ENCODE measurements at places on chromosomes 2 and 18.

GRCh38 chr2:209666296-209666695 lies 105.3 kb upstream of the UNC80 start:
- no peak for DNase-seq

GRCh38 chr2:53646788-53647187 lies 120.8 kb upstream of the CHAC2 start:
- no peak for DNase-seq

- no peak for DNase-seq
Observed at GRCh38 chr2:191318729-191319078, 73.5 kb downstream of the MYO1B start.

DNA sequence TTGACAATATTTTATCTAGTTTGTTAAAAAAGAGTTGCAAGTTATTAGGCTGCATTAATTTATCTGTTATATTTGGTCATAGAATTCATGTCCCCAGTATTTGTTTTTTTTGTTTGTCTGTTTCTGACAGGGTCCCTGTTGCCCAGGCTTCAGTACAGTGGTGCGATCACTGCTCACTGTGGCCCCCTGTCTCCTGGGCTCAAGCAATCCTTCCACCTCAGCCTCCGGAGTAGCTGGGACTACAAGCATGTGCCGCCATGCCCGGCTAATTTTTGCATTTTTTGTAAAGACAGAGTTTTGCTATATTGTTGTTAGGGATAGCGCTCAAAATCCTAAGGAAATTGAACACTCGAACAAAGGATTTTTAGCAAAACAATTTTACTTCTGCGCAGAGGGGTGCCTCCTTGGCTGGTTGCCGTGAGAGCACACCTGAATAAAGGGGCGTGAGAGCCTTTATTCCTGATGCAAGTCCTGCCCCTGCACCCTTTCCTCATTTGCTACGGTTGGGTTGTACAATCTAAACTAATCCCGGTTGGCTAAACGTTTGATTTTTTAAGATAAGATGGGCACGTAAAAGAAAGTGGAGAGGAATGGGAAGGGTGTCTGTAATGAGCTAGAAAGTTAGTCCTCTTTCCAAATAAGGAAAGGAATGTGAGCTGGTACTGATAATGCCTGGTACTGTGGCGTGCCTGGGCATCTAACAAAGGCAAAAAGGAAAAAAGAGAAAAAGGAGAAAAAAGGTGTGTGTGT lies 65.5 kb downstream of the COMMD1 start:
- no peak for DNase-seq

GRCh38 chr2:156526950-156527636 lies 90.9 kb downstream of the GPD2 start:
- no peak for DNase-seq

- no peak for DNase-seq
Observed at GRCh38 chr2:236173729-236174607, 5.8 kb upstream of the GBX2 start.

GRCh38 chr2:121905201-121905600 lies 149.8 kb downstream of the TSN start:
- DNase-seq, result no peak

DNA sequence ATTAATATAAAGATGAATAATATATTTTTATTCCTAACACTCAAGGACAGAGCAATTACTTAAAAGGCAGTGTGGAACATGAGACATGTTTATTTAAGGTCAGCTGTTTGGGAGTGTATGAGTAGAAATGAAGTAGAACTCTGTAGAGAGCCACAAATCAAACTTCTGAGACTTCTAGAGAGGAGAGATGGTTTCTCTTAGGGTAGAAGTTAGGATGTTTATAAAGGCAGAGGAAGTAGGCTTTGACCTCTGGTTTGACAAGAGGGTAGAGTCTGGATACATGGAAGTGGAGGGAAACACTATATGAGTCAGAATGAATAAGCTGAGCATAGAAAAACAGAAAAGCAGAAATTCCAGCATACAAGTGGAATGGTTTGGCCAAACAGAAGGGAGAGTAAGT lies 262.1 kb upstream of the KLHL14 start:
- DNase-seq, result no peak

DNA sequence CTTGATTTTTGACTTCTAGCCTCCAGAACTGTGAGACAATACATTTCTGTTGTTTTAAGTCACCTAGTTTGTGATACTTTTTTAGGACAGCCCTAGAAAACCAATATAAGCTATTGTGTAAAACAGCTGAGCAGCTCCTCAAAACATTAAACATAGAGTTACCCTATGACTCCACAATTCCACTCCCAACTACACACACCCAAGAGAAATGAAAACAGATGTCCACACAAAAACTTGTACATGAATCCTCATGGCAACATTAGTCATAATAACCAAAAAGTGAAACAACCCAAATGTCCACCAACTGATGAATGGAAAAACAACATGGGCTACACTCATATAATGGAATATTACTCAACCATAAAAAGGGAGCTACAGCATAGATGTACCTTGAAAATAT lies 32.6 kb downstream of the TNS1 start:
- no peak for DNase-seq

GRCh38 chr18:3653851-3654441 lies 204.0 kb downstream of the TGIF1 start:
- no peak for DNase-seq

GRCh38 chr2:58686776-58687175 lies 445.7 kb upstream of the FANCL start:
- no peak for DNase-seq

DNA sequence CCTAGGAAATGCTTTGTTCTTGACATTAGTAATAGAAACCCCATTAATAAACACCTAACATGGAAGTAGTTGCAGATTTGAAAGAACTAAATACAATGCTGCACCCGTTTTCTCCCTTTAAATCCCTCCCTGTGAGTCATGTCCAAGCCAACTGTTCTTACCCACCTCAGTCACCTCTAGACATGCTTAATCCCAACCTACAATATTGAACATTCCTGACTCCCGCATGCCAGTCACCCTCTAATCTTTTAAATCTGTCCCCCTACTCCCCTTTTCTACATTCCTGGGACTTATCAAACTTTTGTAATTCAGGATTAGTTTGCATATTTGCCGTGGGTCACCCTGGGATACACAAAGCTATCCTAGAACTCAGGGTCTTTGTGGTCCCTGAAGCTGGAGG lies 374.6 kb downstream of the IRS1 start:
- DNase-seq, result no peak

DNA sequence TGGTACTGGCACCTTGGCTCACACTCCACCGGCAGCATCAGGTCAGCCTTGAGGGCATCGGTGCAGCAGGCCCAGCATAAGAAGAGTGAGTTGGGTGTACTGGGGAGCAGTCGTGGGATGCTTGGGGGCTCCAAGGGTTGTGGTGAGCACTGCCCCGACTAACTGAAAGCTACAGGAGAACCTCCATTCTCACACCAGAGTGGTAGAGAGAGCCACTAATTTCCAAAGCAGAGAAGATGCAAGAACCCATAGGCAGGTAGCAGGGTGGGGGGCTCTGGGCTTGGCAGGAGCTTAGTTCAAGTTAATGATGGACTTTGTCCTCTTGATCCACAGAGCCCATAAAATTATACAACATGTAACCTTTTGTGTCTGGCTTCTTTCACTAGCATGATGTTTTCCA lies 148.0 kb upstream of the SMAD2 start:
- DNase-seq, result no peak

GRCh38 chr2:234969306-234970098 lies 17.7 kb downstream of the SH3BP4 start:
- no peak for DNase-seq

GRCh38 chr2:191188550-191189093 lies 37.8 kb upstream of the STAT4 start:
- no peak for DNase-seq

DNA sequence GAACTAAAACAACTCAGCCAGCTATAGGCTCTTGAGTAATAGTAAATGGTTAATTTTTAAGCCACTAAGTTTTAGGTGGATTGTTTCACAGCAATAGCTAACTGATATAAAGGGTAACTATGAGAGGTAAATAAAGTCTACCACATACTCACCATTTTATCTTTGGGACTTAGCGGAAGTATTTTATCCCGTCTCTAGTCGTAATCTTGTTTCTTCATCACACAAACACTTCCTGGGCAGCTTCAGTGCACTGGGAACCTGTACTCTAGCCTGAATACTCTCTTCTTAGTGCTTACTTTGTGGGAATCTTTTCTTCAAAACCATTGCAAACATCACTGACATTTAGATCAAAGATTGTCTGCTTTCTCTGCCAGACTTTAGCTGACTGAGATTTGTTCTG lies 360.5 kb downstream of the EPHA4 start:
- no peak for DNase-seq
